Mesangial cell (primary cell): ENCODE measurements at places on chromosomes 7 and 10. TPM values are rescaled to one million over a fixed set of nuclear protein-coding genes. Genes with fewer than 3 reads are reported as not detected.

LIPJ gene
- total RNA-seq: under 0.01 TPM in 1 of 2 replicates, not detected in the other

CYP3A7 gene
- not detected in 2 replicates for total RNA-seq

HOXA5 gene
- total RNA-seq: 23.5 and 46.8 TPM in 2 replicates

CACNB2 gene
- total RNA-seq: not detected in 2 replicates

PKD2L1 gene
- total RNA-seq: not detected in 2 replicates

NAT16 gene
- not detected in 2 replicates for total RNA-seq

CD36 gene
- 0.13 TPM in 1 of 2 replicates, not detected in the other for total RNA-seq

FAM25G gene
- not detected in 2 replicates for total RNA-seq

ZNF655 gene
- total RNA-seq: 48.9 and 53.7 TPM in 2 replicates

ZNF804B gene
- total RNA-seq: not detected in 2 replicates

MPP7 gene
- total RNA-seq: 1.4 and 2.8 TPM in 2 replicates
